ENCODE measurements at places on chromosomes 6 and 20.

GRCh38 chr20:52837378-52837777 lies 134.8 kb upstream of the TSHZ2 start:
- H3K4me3 ChIP-seq: no peak overlapping the region
- H3K27ac ChIP-seq: no peak overlapping the region
- no peaks in the 10 kb centered on the region for H3K4me1 ChIP-seq
- DNase-seq: no peak
- no peaks in the 10 kb centered on the region for H3K36me3 ChIP-seq

- peaks cover 9% of the 10 kb centered on the region for H3K36me3 ChIP-seq
- H3K27me3 ChIP-seq: no peaks in the 10 kb centered on the region
- peak overlapping the region; percentile 81 for H3K27ac ChIP-seq
- peaks cover 43% of the 10 kb centered on the region for H3K4me1 ChIP-seq
- DNase-seq: peak; percentile 24
- no peak overlapping the region for H3K4me3 ChIP-seq
These were observed 16.8 kb upstream of the SNX9 start for GRCh38 chr6:157806131-157806855.

GRCh38 chr6:17385660-17386059 lies 7.7 kb upstream of the CAP2 start:
- H3K4me3 ChIP-seq: peak overlapping the region; percentile 61
- H3K36me3 ChIP-seq: no peaks in the 10 kb centered on the region

DNA sequence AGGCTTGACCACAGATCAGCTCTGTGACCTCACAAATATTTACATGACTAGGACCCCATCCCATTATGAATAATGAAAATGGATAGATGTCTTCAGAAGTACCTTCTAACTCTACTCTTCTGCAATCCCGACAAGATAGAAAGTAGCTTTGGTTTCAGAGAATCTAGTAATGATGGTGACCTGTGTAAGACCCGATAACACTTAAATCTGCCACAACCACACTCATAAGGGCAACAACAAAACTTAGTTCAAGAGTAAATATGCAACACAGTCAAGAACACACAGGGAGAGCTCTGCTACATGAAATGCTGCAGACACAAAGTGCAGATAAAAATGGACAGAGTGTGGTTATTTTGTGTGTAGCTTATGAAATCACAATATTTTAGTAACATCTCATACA lies 9.6 kb downstream of the CHD6 start:
- no peaks in the 10 kb centered on the region for H3K36me3 ChIP-seq
- no peak for DNase-seq
- H3K27ac ChIP-seq: no peak overlapping the region
- H3K4me1 ChIP-seq: peaks cover 25% of the 10 kb centered on the region
- no peaks in the 10 kb centered on the region for H3K27me3 ChIP-seq
- H3K4me3 ChIP-seq: no peak overlapping the region
